Natural killer cell treated with Interleukin-12 subunit alpha and Interleukin-12 subunit beta and Interleukin-15 and Interleukin-18, amount 100 ng/mL, for 72 hours (primary cell): ENCODE measurements at places on chromosomes 7 and 10. TPM values are rescaled to one million over a fixed set of nuclear protein-coding genes. Genes with fewer than 3 reads are reported as not detected.

DNA sequence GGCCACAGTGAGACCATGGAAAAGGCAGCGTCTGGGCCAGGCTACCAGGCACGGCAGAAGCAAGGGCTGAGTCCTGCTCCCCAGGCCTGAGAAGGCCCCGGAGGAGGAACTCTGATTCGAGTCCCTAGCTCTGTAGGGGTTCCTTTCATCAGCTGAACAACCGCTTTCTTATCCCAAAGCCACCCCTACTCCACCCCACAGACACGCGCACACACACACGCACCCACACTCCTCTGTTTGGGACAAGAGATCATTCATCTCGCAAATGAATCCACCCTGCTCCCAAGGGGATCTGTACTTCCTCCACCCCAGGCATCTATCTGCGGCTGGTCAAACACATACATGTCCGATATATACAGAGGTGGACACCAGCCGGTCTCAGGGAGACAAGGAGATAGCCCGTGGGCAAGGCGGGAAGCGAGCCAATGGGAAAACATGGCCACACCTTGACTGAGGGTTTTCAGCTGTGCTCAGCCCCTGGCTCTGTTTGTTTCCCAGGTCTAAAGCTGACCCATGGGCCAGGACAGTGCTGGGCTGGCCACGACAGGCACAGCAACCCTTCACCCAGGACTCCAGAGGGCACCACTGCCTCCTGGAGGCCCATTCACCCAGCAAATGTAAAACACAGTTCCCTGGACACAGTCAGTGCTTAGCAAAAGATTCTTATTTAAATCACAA lies 7.3 kb downstream of the ZCCHC24 start:
- H3K4me3 ChIP-seq = no peak overlapping the region
- no peaks in the 10 kb centered on the region for H3K27me3 ChIP-seq
- H3K27ac ChIP-seq = peak overlapping the region; percentile 53
- DNase-seq = no peak
- no peaks in the 10 kb centered on the region for H3K36me3 ChIP-seq

DNA sequence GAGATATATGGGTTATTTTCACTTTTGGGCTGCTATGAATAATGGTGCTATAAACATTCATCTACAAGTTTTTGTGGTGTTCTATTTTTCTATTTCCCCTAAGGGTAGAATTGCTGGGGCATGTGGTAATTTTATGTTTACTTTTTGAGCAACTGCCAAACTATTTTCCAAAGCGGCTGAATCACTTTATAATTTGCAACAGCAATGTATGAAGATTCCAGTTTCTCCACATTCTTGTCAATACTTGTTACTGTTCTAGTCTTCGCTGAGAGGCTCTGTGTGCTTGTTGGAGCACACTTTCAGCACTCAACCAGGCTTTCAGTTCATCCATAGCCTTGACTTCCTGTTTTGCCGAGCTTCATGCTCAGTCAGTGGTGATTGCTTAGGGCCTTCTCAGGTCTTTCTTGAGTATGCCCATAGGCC lies 39.0 kb downstream of the ADK start:
- no peaks in the 10 kb centered on the region for H3K27me3 ChIP-seq
- peaks cover 21% of the 10 kb centered on the region for H3K4me1 ChIP-seq
- peak overlapping the region; percentile 89 for H3K27ac ChIP-seq
- H3K4me3 ChIP-seq = peak overlapping the region; percentile 68
- DNase-seq = no peak

DPYSL4 gene
- total RNA-seq = 6.5 TPM

GRCh38 chr10:76041551-76041950 lies 610.1 kb downstream of the LRMDA start:
- no peak overlapping the region for H3K27ac ChIP-seq
- peaks cover 3% of the 10 kb centered on the region for H3K27me3 ChIP-seq
- no peaks in the 10 kb centered on the region for H3K36me3 ChIP-seq
- no peak for DNase-seq
- H3K4me3 ChIP-seq = no peak overlapping the region

SAMD9L gene
- 30.7 TPM for total RNA-seq

DIP2C gene
- total RNA-seq = 0.98 TPM

DNA sequence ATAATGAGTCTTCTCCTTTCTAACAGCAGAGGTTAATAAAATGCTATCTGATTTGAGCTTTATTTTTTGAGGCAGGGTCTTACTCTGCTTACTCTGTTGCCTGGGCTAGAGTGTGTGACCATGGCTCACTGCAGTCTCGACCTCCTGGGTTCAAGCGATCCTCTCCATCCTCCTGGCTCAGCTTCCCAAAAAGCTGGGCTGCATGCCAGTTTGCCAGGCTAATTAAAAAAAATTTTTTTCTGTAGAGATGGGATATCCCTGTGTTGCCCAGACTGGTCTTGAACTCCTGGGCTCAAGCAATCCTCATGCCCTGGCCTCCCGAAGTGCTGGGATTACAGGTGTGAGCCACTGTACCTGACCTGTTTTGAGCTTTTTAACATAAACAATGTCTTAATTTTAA lies 56.7 kb downstream of the SCD start:
- no peak overlapping the region for H3K4me3 ChIP-seq
- peaks cover 5% of the 10 kb centered on the region for H3K27me3 ChIP-seq
- no peaks in the 10 kb centered on the region for H3K36me3 ChIP-seq

RBP4 gene
- total RNA-seq = not detected
